IMR-90 (cell line): ENCODE measurements at places on chromosomes 3 and 15. TPM values are rescaled to one million over a fixed set of nuclear protein-coding genes. Genes with fewer than 3 reads are reported as not detected.
A peak's percentile ranks its signal among the peaks of the same experiment; 100 is the strongest.

DNA sequence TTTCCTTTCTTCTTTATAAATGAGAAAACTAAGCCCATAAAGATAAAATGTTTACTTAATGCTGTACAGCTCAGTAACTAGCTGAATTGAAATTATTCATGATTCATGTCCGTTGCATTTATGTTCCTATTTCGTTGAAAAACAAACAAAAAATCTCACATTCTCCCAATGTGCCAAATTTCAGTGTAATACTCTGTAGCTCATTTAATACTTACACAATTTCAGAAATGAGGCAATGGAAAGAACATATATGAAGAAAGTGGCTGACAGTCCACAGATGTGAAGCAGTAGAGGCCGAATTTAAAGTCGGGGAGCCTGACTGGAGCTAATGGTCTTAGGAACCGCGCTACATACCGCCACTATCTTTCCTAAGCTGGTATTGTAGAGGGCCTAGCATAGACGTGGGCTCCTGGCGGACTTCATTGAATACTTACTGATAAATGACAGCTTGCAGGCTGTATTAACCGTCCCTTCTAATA lies 651 bp downstream of the PLSCR2 start:
- DNase-seq = peak; percentile 8

Gene CFAP92
- total RNA-seq = not detected in 2 replicates

Gene CPNE9
- total RNA-seq = not detected in 2 replicates

Gene GP9
- not detected in 2 replicates for total RNA-seq

DNA sequence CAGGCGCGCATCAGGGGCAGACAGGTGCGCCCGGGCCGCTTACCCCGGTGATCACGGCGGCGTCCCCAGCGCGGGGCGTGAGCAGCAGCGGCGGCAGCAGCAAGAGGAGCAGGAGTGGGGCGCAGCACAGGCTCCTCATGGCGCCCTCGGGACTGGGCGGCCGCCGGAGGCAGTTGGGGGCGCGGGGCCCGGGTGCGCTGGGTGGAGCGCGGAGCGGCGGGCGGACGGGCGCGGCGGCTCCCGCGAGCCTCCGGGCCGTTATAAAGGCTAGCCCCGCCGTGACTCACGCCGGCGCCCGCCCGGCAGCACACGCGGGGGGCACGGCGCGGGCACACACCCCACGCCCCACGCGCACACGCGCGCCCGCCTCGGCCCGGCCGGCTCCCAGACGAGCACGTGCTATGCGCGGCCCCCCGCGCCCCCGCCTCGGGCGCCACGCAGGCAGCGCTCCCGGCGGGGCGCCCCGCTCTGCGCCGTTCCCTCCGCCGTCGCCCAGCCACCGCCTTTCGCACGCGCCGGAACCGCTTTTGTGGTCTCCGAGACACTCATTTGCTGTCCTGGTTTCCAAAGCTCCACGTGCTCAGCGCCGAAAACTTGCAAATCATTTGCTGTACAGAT lies at the start of gene PROK2:
Gene PROK2, minus strand, starts transcription at position 235 of the 618 bp plus-strand sequence. Its CDS starts 96 bp downstream, at position 139.
- DNase-seq = no peak

DNA sequence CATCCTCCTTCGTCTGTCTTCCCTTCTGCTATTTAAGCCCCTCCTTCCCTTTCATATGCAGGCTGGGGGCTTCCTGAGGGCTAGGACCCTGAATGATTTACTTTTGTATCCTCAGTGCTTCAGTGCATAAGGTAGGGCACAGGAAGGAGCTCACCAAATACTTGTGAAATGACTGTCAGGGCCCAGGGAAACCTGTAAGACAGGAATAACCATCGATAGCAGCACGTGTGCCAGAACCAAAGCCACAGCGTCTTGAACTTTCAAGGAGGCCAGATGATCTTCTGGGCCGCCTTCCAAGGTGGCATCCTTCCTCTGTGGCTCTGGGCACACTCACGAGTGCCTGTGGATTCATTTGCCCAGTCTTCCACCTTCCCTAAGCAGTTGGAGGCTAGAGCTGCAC lies 3.9 kb downstream of the TMED3 start:
- no peak for DNase-seq

Gene CRABP1
- not detected in 2 replicates for total RNA-seq

- no peak for DNase-seq
Measured at GRCh38 chr3:161540594-161540993, 44.0 kb downstream of the OTOL1 start.

GRCh38 chr3:72120806-72121778 lies 336.1 kb upstream of the PROK2 start:
- DNase-seq = no peak

- DNase-seq = no peak
Measured at GRCh38 chr3:119912220-119912619, 130.3 kb downstream of the NR1I2 start.
